ENCODE measurements at places on chromosomes 12 and 14.

DNA sequence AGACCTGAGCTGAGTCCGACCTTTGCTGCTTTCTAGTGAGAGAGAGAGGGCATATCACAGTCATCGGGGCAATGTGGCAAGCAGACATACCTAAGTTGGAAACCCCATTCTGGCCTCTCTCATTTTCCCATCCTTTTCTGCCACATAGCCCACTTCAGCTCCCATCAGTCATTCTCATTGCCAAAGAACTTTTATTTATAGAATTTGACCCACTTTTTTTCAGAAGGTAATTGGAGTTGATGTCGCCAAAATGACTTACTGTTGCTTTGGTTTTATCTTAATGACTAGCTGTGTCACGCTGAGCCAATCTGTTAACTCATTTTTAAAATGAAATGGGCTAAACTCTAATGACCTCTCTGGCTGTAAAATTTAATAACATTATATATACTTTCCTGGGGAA is 63.9 kb upstream of the RMST start:
- DNase-seq: no peak

DNA sequence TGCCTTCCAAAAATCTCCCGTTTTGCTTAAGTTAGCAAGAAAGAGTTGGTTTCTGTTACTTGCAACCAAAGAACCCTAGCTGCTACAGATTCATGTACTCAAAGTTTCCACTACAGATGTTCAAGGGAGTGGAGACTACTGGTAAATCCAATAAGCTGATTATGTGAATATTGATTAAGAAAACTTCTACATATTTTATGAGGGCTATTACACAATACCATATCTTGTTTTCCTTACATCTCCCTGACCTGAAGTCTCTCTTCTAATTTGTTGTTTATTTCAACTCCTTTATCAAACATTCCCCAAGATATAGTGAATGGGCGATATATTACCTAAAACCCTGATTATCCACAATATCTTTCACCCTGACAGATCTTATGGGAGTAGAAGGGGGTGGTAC is 164.4 kb upstream of the PLXNC1 start:
- no peak for DNase-seq

DNA sequence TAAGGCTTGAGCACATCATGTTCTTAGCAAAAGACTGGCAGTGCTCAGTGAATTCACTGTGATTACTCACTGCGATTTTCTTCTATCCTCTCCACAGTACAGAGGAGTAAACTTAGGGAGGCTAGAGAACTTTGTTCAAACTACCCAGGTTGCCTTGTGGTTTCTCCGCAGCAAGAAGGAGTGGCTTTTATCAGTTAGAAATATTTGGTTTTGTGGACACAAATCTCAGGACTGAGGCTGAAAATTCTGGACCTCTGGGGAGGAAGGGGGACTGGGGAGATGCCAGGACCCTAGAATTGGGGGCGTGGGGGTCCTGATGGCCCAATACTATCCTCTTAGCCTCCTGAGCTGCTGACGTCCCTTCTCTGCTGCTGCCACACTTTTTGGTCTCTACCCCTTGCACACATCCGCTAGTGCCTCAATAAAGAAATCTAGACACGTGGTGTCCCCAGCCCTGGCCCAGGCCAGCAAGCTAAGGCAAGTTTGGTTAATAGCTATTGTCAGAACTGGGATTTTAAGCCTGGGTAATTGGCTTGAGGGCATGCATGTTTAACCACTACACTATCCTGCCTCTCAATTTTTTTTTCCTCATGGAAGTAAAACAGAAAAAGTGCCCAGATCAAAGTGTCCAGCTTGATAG is 842 bp downstream of the OAS2 start:
- DNase-seq: no peak

GRCh38 chr14:71942904-71943694 is 10.9 kb downstream of the RGS6 start:
- no peak for DNase-seq

DNA sequence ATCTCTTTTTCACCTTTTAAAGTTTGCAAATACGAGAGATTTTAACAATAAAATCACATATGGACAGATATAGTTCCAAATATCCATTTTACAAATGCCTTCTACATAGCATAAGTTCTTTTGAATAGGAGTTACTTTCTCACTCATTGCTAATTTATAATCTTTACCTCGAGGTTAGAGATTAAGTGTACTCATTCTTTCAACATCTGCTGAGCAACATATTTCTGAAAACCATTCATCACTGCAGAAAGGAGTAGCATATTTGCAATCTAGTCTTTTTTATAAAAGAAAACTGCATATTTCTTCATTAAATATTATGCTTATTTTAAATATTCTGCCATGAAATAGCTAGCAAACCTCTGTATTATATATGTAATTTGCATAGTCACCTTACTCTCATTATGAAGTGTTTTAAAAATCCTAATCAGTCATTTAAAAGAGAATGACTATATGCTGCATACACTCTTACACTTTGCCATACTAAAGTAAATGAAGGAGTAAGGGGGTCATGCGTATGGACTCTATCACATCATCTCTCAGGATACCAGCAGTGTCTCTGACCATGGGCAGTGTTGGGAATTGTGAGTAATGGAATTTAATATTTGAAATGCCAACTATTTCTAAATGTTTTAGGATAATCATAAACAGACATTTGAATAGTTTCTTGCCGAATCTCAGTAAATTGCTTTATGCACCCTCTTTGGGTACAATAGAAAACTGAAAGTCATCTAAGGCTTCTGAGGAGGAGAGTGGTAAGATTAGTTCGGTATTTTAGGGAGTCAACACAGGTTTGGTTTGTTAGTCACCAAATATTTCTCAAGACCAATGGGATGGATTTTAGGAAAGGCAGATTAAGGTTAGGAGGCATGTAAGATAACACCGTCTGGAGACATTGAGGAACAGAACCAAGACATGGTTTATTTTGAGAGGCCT is 524.8 kb upstream of the ATP2B1 start:
- no peak for DNase-seq

DNA sequence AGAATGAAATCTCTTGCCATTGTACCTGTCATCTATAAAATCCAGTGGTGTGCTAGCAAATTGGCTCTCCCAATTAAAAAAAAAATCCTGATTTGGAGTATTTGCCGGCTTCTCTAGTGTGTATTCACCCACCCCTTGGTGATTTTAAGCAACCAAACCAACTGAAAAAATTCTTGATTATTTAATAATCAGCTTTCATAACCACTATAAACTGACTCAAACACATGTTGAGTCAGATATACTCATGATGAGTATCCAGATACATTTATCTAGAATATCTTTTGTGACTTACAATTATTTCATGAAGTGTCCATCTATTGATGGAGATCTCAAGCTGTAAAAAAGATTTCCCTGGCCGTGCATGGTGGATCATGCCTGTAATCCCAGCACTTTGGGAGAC is 205.4 kb downstream of the RASSF9 start:
- DNase-seq: no peak

- no peak for DNase-seq
These were observed 257.5 kb downstream of the MSRB3 start for GRCh38 chr12:65535946-65536345.

GRCh38 chr12:120085920-120086645 is 30.5 kb downstream of the RAB35 start:
- no peak for DNase-seq

- no peak for DNase-seq
These were observed 93.5 kb upstream of the MED13L start for GRCh38 chr12:116370886-116371580.

DNA sequence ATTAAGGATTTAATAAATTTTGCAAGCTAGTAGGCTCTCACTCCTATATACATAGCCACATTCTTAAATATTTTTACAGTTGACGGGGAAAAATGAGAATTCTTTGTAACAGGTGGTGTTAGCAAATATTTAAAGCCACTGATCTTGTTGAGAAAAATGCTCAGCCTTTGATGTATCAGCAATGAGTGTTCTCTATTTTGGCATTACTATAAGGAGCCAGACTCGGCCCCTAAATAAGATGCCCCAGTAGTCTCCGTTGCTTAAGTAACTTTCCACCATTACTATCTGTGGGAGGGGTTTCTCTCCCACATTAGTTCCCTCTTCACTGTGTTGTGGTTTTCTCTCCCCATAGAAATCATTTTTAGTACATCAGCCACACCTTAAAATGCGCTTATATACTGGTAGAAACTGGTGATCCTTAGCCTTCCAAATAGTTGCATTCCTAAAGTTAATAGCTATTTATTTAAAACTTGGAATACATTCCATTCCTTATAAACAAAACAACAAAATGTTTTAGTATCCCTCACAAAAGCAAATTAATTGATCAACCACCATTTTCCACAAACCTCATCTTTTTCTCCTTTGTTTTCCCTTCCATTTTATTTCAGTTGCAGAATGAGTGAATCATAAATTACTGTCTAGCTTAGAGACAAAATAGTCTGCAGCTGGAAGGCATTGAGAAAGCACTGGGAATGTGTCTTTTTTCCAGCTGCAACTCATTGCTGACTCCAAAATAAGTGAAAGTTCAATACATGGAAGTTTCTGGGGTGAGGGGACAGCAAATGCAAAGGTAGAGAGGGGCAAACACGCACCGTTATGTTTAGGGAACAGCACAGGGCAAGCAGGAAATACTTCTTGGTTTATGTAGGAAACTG is 84.7 kb upstream of the FERMT2 start:
- no peak for DNase-seq

DNA sequence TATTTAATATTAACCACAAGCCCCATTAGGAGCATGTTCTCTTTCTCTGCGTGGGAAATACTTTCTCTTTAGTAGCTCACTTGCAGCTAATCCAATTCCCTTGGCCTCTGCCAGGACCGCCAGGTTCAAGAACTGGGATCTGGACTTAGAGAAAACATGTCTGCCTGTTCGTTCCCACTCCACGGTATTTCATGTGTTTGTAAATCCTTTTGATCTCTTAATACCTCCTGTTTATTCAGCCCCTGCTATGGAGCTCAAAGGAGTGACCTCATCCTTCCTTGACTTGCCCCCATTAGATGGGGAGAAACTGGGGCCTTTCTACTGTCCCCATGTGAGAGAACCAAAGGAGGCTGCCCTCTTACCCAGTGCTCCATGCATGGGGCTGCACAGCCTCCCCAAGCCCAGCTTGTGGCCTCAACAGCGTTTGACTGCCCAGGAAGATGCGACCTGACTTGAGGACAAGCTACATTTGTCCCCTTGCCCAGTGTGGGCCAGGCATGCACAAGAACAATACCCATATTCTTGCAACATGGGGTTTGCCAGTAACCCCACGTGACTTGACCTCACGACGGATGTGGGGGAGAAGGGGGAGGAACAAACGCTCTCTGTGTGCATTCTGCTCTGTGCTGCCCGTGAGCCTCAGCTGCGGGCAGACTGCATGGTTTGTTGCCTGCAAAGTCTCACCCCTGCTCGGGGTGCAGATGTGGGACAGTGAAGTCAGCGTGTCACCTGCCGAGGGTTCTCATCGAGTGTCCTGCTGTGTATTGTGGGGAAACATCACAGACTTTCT is 30.3 kb downstream of the CD9 start:
- no peak for DNase-seq

DNA sequence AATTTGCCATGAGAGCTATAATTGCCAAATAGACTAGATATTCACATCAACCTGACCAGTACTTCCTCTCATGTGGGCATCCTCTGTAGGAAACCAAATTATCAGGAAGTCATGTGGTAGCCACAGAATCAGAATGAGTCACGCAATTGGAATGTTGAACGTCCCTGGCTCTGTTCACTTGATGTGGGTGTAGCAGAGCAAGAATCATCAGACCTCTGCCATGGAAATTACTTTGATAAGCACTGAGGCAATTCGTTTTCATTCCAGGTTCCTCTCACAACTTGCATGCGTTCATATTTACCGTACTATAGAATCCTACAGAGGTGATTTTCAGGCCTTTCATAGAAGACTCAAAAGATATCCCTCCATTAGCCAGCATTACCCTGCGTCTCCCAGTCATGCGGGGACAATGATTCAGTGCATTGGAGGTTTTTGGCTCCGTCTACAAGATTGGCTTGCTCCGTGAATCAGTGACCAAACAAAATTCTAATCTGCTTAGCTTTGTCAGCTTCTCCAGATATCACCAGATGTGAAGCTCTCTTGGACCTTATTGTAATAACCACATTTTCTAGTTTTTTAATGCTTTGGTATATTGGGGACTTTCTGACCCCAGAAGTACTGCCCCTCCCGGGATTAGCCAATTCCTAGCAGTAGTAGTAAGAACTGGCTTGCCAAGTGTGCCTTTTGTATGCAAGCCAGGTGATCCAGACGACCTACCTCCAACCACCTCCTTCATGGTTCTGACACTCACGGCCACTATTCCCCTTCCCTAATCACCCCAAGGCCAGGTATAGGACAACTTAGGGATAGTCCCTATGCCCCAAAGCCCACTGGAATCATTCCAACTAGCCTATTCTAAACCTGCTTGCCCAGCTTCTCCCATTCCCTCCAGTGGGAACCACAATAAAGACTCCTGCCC is 133.4 kb downstream of the KICS2 start:
- peak; percentile 98 for DNase-seq

DNA sequence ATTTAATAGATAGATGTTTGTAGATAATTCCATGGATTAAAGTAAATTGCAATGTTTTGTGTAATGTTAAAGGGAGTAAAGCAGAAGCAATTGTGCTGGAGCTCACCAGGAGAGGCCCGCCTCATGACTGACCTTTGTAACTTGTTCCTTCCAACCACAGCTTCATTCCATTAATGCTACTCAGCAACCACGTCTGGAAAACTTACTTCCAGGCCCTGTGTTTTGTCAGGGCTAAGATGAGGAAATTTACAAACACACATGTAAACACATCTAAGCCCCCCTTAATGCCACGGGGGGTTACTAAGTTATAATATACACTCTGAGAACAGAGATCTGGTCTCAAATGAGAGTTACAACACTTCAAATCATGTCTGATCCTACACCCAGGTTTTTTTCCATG is 12.4 kb downstream of the LUM start:
- DNase-seq: peak; percentile 76

DNA sequence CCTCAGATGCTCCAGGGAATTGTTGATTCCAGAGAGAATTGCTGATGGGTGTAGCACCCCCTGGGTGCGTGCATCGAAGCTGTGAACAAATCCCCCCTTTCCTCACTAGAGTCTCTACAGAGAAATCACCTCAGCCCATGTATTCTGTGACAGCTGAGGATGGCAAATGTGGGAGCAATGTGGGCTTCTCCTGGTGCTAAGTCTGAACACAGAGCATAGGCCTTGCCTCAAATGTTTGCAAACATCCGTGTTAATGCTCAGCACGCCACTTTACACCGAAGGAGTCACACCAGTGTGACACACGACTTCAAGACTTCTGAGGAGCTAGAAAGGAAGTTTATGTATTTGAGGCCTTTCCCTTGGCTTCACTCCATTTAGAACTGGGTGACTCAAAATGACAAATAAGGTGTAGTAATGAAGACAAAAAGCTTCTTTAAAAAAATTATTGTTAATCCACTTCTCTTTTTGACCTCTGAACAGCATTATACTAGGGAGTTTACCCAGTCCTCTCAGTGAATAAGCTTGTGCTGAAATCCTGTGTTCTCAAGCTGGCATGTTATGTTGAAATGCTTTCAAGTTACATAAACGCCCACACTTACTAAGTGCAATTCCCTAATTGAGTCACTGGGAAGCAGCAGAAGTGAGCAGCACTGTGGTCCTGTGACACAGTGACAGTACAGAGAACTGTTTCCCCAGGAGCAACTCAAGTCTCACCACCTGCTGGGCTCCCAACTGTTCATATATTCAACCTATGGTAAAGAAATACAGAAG is 92.9 kb downstream of the FAR2 start:
- DNase-seq: peak; percentile 86

GRCh38 chr12:12871587-12872138 is 19.7 kb upstream of the GPRC5A start:
- DNase-seq: no peak

Data from HT-29 (cell line).